ENCODE measurements at places on chromosomes 7 and 10. TPM values are rescaled to one million over a fixed set of nuclear protein-coding genes. Genes with fewer than 3 reads are reported as not detected.

ITPRID1 gene
- not detected for total RNA-seq

UNCX gene
- not detected for total RNA-seq

MEST gene
- 2.5 TPM for total RNA-seq

KLLN gene
- total RNA-seq = 0.67 TPM

TMEM236 gene
- 0.12 TPM for total RNA-seq

PLEKHS1 gene
- total RNA-seq = 0.07 TPM

STARD3NL gene
- 31.9 TPM for total RNA-seq

PODXL gene
- total RNA-seq = 3.2 TPM

NKX1-2 gene
- total RNA-seq = not detected

BICC1 gene
- not detected for total RNA-seq

PIP4K2A gene
- 136 TPM for total RNA-seq

OTUD1 gene
- total RNA-seq = 11.2 TPM

SUGCT gene
- total RNA-seq = 0.61 TPM

MTERF1 gene
- 14.9 TPM for total RNA-seq

NUDT13 gene
- total RNA-seq = 1.2 TPM

ASCC1 gene
- total RNA-seq = 34.9 TPM

GCK gene
- total RNA-seq = 0.23 TPM

AKR1C1 gene
- total RNA-seq = 0.12 TPM

UCMA gene
- not detected for total RNA-seq

NUTM2E gene
- 0.28 TPM for total RNA-seq

TRIM74 gene
- total RNA-seq = 1.8 TPM

KIAA1217 gene
- 0.12 TPM for total RNA-seq

IGF2BP3 gene
- 0.84 TPM for total RNA-seq

All from activated CD8-positive, alpha-beta memory T cell treated with anti-CD3 and anti-CD28 coated beads, Interleukin-2, amount 10 ng/mL, durations not matched to agents 7 days and 5 days (primary cell).